NCI-H510A treated with DMSO at 0.1 percent for 48 hours (cell line): ENCODE measurements at places on chromosomes 16 and 17.

DNA sequence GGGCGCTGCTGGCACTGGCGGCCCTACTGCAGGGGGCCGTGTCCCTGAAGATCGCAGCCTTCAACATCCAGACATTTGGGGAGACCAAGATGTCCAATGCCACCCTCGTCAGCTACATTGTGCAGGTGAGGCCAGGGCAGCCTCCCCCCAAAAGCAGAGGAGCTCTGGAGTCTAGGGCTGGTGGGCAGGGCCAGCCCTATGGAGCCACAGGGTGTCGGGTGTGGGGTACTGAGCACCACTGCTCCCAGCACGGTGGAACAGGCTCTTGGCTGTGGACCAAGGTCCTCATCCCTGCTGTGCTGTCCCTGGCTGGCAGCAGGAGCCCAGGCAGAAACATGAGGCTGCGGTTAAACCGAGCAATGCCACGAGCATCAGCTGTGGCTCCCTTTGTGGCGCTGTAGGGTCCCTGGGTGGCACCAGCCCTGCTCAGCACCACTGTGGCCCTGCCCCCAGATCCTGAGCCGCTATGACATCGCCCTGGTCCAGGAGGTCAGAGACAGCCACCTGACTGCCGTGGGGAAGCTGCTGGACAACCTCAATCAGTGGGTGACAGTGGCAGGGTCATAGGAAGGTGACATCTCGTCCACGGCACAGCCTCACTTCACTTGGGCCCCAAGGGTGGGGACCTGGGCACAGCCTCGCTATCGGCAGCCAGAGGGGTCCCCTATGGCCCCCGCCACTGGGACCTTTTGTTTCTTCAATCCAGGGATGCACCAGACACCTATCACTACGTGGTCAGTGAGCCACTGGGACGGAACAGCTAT lies 1.1 kb downstream of the DNASE1 start:
- DNase-seq = no peak

DNA sequence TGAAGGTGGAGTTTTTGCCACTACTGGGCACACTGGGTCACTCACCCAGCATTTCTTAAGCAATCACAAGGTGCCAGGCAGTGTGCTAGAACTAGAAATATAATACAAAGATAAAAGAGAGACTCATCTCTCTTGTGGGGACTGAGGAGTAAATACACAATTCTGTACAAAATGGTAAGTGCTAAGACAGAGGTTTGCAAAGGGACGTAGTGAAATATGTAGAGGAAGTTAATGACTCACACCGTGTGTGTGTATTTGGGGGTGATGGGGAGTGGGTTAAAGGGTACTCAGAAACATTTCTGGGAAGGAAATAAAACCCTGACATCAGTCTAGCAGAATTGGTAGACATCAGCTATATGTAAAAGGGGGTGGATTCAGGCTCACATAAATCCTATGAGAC lies 389.3 kb downstream of the CA10 start:
- no peak for DNase-seq

DNA sequence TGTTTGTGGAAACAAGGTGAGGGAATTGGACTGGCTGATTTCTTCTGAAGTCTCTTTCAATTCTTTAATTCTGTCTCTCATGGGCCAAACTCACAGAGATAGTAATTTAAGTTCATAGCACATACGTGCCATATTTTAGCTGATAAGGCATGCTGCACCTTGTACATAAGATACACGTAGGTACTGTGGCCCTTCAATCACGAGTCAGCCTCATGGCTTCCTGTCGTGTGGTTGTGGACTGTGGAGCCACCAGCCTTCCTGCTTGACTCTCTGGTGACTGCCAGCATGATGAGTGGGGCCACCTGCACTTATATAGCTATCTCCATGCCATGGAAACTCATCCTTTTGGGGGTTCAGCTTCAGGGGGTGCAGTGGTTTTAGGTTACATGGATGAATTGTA lies 25.1 kb downstream of the KSR1 start:
- no peak for DNase-seq

DNA sequence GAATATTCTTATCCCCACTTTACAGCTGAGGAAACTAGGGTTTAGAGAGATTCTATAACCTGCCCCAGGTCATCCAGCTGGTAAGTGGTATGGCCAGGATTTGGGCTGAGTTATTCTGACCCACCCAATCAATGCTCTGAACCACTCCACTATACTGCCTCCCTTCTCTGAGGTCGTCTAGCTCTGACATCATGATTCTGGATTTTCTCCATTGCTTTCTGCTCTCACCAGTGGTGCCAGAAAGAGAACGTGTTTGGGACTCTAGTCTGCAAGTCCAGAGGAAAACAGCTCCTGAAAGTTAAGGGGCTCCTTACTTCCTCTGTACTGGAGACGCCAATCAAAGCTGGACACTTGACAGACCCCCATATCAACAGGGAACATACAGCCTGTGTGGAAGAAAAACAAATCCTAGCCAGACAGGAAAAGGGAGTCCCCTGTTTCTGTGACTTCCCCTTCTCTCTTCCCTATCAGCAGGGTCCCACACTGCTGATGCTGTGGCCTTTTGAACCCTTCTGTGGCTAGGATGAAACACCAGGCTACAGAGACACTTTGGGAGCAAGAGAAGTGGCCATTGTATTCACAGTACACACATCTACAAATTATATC lies 6.0 kb upstream of the EZH1 start:
- DNase-seq = no peak

- no peak for DNase-seq
Measured at GRCh38 chr16:71513302-71513701, 12.9 kb upstream of the CHST4 start.

DNA sequence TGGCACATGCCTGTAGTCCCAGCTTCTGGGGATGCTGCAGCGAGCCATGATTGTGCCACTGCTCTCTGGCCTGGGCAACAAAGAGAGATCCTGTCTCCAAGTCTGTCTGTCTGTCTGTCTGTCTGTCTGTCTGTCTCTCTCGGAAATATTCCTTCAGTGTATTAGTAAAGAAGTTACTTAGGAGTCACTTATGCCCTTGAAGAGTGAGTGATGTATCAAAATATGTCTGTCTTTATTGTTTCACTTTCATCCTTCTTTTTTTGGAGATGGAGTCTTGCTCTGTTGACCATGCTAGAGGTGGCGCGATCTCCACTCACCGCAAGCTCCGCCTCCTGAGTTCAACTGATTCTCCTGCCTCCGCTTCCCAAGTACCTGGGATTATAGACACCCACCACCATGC lies 410.5 kb downstream of the WWOX start:
- DNase-seq = no peak

DNA sequence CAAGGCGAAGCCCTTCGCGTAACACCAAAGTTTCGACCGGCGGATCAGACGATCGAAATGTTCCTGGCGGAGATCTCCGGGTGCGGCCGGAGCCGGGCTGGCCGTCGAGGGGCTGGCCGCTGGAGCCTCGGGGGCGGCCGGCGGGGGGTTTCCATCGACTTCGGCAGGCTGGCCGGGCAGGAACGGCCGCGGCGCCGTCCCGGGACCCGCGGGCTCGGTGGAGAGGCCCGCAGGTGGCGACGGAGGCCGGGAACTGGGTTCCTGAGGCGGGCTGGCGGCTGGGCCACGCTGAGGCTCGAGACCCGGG lies 1.1 kb downstream of the EPOP start:
- DNase-seq = no peak

DNA sequence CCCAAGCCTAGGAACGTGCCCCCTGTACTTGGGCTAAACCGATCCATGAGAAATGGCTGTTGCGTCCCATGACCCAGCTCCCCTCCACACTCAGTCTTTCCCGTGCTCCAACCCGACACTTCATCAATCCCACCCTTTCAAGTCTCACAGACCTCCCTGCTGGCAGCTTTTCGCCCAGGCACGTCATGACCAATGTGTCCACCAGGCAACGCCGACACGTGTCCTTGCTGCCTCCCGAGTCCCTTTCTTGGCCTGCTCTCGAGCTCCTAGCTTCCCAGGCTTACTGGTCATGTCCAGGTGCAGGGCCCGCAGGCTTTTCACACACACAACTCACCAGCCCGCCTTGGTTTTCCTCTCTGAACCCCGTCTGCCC lies 12.2 kb downstream of the MNT start:
- DNase-seq = no peak

- DNase-seq = no peak
Measured at GRCh38 chr17:48639136-48639535, 13.0 kb upstream of the HOXB9 start.

GRCh38 chr17:74999523-74999922 lies 12.1 kb downstream of the CDR2L start:
- DNase-seq = no peak
